ENCODE measurements at places on chromosomes 1 and 21.

- no peak for DNase-seq
These were observed 34.4 kb upstream of the PKP1 start for GRCh38 chr1:201248721-201249559.

DNA sequence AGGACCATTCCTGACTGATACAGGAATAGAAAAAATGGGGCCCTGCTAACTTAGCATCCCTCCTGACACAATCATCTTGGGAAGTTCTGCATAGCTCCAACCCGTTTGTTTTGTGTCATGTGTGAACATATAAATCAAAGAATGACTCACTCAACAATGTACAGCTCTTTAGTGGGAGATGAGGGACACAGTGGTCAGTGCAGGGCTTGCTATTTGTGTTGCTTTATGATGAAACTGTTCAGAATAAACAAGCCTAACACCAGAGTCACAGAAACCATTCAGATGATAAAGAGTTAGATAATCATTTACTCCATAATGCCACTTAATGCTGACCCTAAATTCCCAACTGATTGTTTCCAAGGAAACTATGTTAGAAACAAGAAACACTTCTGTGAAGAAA, 154.2 kb upstream of the ZNHIT6 start:
- DNase-seq, result no peak

DNA sequence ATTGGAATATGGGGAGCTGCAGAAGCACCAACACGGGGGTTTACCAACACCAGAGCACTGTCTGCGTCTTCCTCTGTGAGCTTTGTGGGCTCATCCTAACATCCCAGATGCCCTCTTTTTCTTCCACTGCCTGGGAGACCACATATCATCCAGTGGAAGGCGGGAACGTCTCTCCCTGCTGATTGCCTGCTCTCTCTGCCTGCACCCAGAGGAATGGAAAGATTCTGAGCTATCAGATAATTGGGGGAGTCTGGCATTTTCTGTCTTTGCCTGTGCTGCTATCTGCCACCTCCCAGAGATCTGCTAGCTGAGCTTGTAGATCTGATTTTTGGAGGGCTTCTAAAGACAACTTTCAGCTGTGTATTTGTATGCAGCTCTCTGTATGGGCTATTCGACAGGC, 166.2 kb upstream of the PLXNA2 start:
- no peak for DNase-seq

DNA sequence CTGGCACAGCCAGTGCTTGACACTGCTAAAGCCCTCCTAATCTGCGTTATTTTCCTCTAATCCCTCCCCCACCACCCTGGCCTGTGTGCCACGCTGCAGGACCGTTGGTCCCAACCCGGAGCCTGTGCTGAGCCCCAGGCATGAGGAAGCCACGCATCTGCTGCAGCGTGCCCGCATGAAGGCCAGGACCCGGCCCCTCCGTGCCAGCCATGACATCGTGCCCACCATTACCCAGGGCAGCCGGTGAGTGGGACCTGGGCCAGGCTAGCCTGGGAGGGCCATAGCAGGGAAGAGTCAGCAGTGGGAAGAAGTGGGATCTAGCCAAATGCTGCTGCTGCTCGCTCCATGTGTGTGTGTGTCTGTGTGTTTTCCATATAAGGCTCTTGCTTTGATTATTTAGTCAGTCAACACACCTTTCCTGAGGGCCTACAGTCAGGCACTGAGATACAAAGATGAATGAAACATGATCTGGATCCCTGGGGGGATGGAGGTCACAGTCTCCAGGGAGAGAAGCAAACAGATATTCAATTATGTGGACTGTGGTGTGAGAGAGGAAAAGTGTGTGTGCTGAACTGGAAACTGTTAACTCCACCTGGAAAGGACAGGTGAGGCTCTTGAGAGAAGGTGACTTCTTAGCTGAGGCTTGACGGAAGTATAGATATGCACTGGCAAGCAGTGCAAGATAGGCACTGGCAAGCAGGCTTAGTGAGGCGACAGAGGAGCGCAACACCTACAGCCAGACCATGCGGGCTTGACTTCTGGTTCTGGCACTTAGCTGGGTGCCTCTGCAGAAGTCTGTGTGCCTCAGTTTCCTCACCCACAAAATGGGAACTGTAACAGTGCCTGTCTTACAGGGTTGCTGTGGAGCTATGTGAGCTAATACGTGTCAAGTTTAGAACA, 15.9 kb downstream of the KIAA1614 start:
- DNase-seq, result no peak

GRCh38 chr1:180173952-180174351, 19.3 kb downstream of the QSOX1 start:
- no peak for DNase-seq
